ENCODE measurements at places on chromosomes 13 and 19.

GRCh38 chr13:112968910-112969691 lies at the start of gene MCF2L:
MCF2L (plus strand) TSS chr13:112969214; CDS start chr13:112969380, 166 bp downstream.
- H3K4me3 ChIP-seq = peak within 1 kb of the TSS; percentile 53
- no peaks in the 10 kb centered on the region for H3K27me3 ChIP-seq
- DNase-seq = no peak
- no peak within 1 kb of the TSS for H3K27ac ChIP-seq

DNA sequence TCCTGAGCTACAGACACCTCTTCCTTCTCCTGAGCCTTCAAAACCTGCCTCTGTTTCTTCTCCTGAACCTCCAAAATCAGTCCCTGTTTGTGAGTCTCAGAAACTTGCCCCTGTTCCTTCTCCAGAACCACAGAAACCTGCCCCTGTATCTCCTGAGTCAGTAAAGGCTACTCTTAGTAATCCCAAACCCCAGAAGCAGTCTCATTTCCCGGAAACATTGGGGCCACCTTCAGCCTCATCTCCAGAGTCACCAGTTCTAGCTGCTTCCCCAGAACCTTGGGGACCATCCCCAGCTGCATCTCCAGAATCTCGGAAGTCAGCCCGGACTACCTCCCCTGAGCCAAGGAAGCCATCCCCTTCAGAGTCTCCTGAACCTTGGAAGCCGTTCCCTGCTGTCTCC lies 10.0 kb downstream of the CHAMP1 start:
- H3K4me1 ChIP-seq = peaks cover 3% of the 10 kb centered on the region
- no peaks in the 10 kb centered on the region for H3K27me3 ChIP-seq
- DNase-seq = no peak
- peaks cover 50% of the 10 kb centered on the region for H3K36me3 ChIP-seq
- H3K27ac ChIP-seq = no peak overlapping the region

- H3K36me3 ChIP-seq = no peaks in the 10 kb centered on the region
- H3K27ac ChIP-seq = no peak overlapping the region
- DNase-seq = no peak
- H3K4me3 ChIP-seq = no peak overlapping the region
- H3K4me1 ChIP-seq = no peaks in the 10 kb centered on the region
- H3K27me3 ChIP-seq = no peaks in the 10 kb centered on the region
These were observed 2724.7 kb downstream of the PCDH9 start for GRCh38 chr13:64505336-64505910.

GRCh38 chr13:90902255-90902654 lies 445.2 kb upstream of the MIR17HG start:
- no peaks in the 10 kb centered on the region for H3K36me3 ChIP-seq
- no peaks in the 10 kb centered on the region for H3K27me3 ChIP-seq
- H3K4me3 ChIP-seq = no peak overlapping the region
- DNase-seq = no peak
- H3K4me1 ChIP-seq = no peaks in the 10 kb centered on the region
- no peak overlapping the region for H3K27ac ChIP-seq

GRCh38 chr19:10093295-10094186 lies 7.4 kb downstream of the SHFL start:
- H3K4me3 ChIP-seq = no peak overlapping the region
- H3K36me3 ChIP-seq = no peaks in the 10 kb centered on the region
- no peak for DNase-seq
- no peak overlapping the region for H3K27ac ChIP-seq
- peaks cover 11% of the 10 kb centered on the region for H3K4me1 ChIP-seq

GRCh38 chr13:60759499-60759898 lies 362.5 kb downstream of the TDRD3 start:
- H3K27me3 ChIP-seq = no peaks in the 10 kb centered on the region
- H3K4me3 ChIP-seq = no peak overlapping the region
- H3K36me3 ChIP-seq = no peaks in the 10 kb centered on the region
- no peaks in the 10 kb centered on the region for H3K4me1 ChIP-seq

GRCh38 chr19:42114412-42114811 lies 17.8 kb downstream of the POU2F2 start:
- no peak for DNase-seq
- H3K4me1 ChIP-seq = peaks cover 24% of the 10 kb centered on the region
- H3K4me3 ChIP-seq = no peak overlapping the region
- no peaks in the 10 kb centered on the region for H3K27me3 ChIP-seq

GRCh38 chr19:4375164-4376027 lies 25.0 kb downstream of the SH3GL1 start:
- H3K4me3 ChIP-seq = peak overlapping the region; percentile 30
- no peaks in the 10 kb centered on the region for H3K36me3 ChIP-seq
- DNase-seq = no peak

- H3K27ac ChIP-seq = peak overlapping the region; percentile 17
- peak overlapping the region; percentile 30 for H3K4me3 ChIP-seq
- H3K27me3 ChIP-seq = no peaks in the 10 kb centered on the region
- no peaks in the 10 kb centered on the region for H3K36me3 ChIP-seq
These were observed 7.0 kb upstream of the MYDGF start for GRCh38 chr19:4676955-4677731.

GRCh38 chr19:6229951-6230712 lies 49.6 kb downstream of the MLLT1 start:
- DNase-seq = peak; percentile 4
- no peak overlapping the region for H3K27ac ChIP-seq
- H3K4me1 ChIP-seq = peaks cover 11% of the 10 kb centered on the region
- no peaks in the 10 kb centered on the region for H3K27me3 ChIP-seq

DNA sequence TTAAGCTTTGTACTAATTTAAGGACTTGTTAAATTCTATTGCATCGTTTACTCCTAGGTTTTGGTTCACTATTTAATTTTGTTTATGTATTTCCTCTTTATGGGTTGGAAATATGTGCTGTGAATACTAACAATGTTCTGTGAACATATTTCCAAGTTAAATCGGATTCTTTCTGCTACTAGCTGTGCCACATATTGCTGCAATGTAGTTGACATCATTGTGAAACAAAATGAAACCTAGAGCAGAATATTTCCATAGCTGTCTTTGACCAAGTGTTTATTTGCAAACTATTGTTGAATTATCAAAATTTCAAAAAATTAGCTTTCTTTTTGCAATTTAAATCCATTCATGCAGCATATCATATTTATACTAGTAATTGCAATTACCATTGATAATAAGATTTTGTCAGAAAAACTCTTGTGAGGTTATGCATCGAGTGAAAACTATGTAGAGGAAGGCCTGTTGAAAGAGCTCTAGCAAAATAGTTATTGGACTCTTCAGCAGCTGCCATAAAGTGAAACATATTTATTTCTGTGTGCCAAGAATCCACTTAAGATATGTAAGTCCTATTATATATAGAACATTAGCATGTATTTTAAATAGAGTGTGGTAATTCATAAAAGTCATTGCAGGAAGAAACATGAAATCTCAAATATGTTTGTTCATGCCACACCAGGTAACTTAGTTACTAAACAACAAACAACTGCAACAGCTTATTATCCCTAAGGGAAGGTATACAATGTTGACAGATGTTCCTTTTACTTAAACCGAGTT lies 575.1 kb downstream of the SLITRK6 start:
- no peak overlapping the region for H3K27ac ChIP-seq
- no peak overlapping the region for H3K4me3 ChIP-seq
- no peaks in the 10 kb centered on the region for H3K27me3 ChIP-seq
- H3K36me3 ChIP-seq = no peaks in the 10 kb centered on the region

GRCh38 chr13:32852526-32852925 lies 163.7 kb upstream of the KL start:
- H3K27ac ChIP-seq = no peak overlapping the region
- H3K4me1 ChIP-seq = no peaks in the 10 kb centered on the region
- H3K36me3 ChIP-seq = no peaks in the 10 kb centered on the region

GRCh38 chr13:19958155-19959111 lies at the start of gene ZMYM2:
ZMYM2 (plus strand) TSS chr13:19958727; CDS start chr13:19993073, 34,346 bp downstream.
- H3K4me1 ChIP-seq = peaks cover 10% of the 10 kb centered on the region
- no peaks in the 10 kb centered on the region for H3K27me3 ChIP-seq
- H3K4me3 ChIP-seq = peak within 1 kb of the TSS; percentile 85
- peak; percentile 86 for DNase-seq

- H3K4me3 ChIP-seq = no peak overlapping the region
- DNase-seq = no peak
- H3K27ac ChIP-seq = no peak overlapping the region
- H3K4me1 ChIP-seq = peaks cover 3% of the 10 kb centered on the region
- H3K36me3 ChIP-seq = no peaks in the 10 kb centered on the region
These were observed 16.0 kb upstream of the HSD17B14 start for GRCh38 chr19:48852292-48852691.

GRCh38 chr13:27450921-27451471 lies 632 bp upstream of the MTIF3 start:
- peak overlapping the region; percentile 68 for H3K4me3 ChIP-seq
- H3K4me1 ChIP-seq = peaks cover 14% of the 10 kb centered on the region
- no peaks in the 10 kb centered on the region for H3K27me3 ChIP-seq
- peak overlapping the region; percentile 99 for H3K27ac ChIP-seq
- DNase-seq = peak; percentile 55

DNA sequence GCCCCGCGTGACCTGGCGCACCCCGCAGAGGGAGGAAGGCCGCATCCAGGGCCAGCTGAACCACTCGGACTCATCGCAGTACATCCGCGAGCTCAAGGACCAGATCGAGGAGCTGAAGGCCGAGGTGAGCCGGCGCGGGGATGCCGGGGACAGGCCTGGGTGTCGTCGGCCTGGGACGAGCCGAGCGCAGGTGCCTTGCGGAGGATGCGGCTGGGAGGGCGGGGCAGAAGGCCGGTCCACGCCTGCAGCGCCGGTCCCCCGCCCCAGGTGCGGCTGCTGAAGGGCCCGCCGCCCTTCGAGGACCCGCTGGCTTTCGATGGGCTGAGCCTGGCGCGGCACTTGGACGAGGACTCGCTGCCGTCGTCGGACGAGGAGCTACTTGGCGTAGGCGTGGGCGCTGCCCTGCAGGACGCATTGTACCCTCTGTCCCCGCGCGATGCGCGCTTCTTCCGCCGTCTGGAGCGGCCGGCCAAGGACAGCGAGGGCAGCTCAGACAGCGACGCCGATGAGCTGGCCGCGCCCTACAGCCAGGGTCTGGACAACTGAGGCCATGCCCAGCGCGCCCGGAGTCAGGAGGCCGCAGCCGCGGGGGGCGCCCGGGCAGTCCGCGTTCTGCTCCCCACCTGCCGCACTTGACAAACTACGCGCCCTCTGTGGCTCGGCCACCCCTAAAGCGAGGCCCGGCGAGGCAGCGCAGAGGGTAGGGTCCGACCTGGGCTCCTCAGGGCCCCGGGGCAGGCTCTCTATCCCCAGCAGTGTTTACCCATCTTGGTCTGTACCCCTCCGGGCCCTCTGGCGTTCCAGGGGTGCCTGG lies 10.8 kb downstream of the PRR36 start:
- no peak overlapping the region for H3K27ac ChIP-seq
- no peak overlapping the region for H3K4me3 ChIP-seq
- DNase-seq = no peak
- no peaks in the 10 kb centered on the region for H3K36me3 ChIP-seq

DNA sequence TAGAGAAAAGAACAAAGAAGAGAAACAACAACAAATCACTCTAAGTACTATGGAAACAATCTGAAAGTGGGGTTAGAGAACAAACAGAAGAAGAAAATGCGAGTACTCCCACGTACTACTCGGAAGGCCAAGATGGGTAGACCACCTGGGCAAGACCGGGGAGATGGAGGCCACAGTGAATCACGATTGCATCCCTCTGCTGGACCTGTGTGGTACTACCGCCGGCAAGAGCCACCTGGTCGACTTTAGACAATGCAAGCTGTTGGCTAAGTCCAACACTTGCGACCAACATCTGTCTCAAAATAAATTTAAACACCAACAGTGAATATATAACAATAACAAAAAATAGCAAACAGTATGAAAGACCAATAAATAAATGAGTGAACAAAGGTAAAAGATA lies 45.5 kb upstream of the ZNF91 start:
- DNase-seq = no peak
- H3K4me3 ChIP-seq = no peak overlapping the region
- no peaks in the 10 kb centered on the region for H3K27me3 ChIP-seq
- H3K36me3 ChIP-seq = no peaks in the 10 kb centered on the region
- no peak overlapping the region for H3K27ac ChIP-seq

DNA sequence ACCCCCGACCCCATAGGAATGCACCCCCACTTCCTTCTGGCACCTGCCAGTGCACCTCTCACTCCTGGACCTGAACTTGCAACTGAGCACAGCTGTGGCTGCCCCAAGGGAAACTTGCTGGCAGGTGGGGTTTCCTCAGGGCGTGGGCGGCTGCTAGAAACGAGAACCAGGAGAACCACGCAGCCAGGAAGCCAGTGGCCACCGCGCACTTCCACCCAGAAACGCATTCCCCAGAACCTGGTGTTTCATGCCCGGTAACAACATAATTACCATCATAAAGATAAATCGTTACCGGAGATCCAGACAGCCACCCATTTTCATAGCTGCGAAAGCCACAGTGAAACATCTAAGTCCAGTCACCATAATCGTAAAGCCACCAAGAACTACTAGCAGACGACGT lies 75.2 kb upstream of the C13orf46 start:
- no peak overlapping the region for H3K4me3 ChIP-seq
- H3K4me1 ChIP-seq = no peaks in the 10 kb centered on the region
- DNase-seq = no peak
- no peaks in the 10 kb centered on the region for H3K27me3 ChIP-seq

DNA sequence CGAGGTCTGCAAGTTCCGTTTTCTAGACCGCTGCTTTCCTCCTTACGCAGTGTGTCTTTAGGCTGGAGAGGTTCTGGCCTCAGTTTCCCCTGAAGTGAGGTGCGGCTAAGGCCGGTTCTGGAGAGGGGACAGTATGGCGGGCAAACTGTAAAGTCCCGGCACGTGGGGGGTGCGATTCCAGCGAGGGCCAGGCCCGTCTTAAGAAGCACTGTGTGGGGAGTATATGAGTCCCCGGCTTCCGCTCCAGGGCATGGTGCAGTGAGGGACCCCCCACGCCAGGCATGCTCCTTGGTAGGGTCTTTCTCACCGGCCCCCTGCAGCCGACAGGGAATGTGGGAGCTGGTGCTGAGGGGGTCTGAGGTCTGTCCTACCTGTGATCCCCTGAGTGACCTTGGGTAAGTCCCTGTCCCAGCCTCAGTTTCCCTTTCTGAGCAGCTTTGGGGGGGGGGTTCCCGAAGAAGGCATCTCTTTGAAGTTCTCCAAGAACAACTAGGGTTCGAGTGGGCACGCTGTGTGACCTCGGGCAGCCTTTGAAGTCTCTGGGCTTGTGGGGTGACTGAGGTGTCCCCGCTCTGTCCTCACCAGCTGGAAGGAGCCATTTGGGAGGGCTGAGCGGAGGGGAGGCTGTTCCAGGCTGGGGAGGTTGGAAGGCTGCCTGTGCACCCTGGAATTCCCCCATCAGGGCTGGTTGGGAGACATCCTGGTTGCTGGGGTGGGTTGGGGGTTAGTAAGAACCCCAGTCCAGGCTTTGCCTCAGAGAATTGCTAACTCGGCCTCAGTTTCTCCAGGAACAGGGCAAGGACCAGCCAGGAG lies 1.5 kb downstream of the NFIC start:
- H3K27ac ChIP-seq = peak overlapping the region; percentile 88
- no peaks in the 10 kb centered on the region for H3K36me3 ChIP-seq
- no peak for DNase-seq
- H3K4me1 ChIP-seq = peaks cover 48% of the 10 kb centered on the region
- no peaks in the 10 kb centered on the region for H3K27me3 ChIP-seq
- H3K4me3 ChIP-seq = peak overlapping the region; percentile 84

DNA sequence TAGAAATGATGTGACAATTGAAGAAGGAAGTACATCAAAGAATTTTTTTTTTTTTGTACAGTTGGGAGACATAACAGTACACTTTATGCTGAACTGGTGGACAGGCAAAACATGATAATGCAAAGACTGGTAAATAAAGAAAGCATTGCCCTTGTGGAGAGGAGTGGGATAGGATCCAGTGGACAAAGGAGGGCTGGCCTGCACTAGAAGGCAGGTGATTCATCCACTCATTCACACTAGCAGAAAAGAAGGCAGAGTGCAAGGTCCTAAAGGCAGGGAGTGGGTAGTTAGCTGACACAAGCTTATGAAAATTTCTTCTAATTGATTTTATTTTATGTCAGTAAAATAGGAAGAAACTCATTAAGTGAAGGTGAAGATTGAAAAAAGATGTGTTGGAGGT lies 17.6 kb upstream of the NALCN start:
- H3K27me3 ChIP-seq = no peaks in the 10 kb centered on the region
- DNase-seq = no peak
- no peak overlapping the region for H3K27ac ChIP-seq
- H3K36me3 ChIP-seq = no peaks in the 10 kb centered on the region
- no peak overlapping the region for H3K4me3 ChIP-seq

Data from HCT116 (cell line).